ENCODE measurements at places on chromosomes 3 and 15.

- no peak for DNase-seq
These were observed 628.9 kb downstream of the FHIT start for GRCh38 chr3:60622349-60622748.

- no peak for DNase-seq
These were observed 10.8 kb downstream of the PLXND1 start for GRCh38 chr3:129595544-129596193.

GRCh38 chr15:65174509-65174908 lies 10.6 kb downstream of the CLPX start:
- DNase-seq, result no peak

DNA sequence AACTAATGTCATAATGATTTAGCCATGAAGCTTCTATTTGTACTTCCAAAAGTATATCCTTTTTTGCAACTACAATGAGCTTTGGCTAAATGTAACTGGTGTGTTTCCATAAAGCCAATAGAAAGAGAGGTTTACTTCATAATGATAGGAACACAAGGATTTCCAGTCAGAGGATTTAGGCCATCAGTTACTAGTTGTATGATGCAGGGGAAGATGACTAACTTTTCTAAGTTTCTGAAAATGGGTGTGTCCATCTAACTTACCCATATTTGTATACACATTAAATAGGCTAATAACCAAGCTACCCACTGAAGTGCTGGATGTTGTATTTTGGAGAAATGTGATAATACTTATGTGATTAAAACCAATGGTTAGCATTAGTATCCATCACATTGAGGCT lies 55.7 kb downstream of the SLC4A7 start:
- DNase-seq, result no peak

GRCh38 chr15:55774113-55774970 lies 31.4 kb upstream of the PRTG start:
- DNase-seq, result peak; percentile 9

- DNase-seq, result no peak
These were observed 79.8 kb upstream of the ACKR4 start for GRCh38 chr3:132517311-132517710.

DNA sequence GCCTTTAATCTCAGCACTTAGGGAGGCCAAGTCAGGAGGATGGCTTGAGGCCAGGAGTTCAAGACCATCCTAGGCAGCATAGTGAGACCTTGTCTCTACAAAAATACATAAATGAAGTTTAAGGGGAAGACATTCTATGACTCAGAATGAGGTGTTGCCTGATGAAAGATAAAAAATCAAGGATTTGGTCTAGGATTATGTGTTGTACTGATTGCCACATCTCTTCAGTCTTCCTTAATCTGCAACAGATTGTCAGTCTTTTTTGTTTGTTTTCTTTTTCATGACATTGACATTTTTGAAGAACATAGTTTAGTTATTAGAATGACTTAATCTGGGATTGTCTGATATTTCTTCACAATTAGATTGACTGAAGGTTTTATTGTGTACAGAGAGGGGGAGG lies 26.3 kb upstream of the DPPA4 start:
- DNase-seq, result no peak

DNA sequence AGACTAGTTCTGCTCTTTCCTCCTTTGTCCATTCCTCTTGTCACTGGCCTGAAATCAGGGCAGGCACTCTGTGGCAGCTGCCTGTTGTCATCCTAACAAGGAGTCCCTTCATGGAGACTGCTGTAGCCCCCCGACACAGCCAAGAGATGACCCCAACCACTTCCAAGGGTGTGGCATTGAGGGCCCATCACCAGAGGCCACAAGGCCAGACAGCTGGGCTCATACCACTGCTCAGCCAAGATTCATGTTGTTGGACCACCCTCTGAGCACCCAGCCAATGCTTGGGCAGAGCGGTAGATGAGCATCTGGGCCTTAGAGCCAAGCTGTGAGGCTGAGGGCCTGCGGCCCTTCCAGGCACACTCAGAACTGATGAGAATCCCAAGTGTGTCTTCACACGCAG lies 85.4 kb downstream of the EPHB1 start:
- DNase-seq, result no peak

GRCh38 chr3:28575746-28576613 lies 227.4 kb upstream of the AZI2 start:
- no peak for DNase-seq

DNA sequence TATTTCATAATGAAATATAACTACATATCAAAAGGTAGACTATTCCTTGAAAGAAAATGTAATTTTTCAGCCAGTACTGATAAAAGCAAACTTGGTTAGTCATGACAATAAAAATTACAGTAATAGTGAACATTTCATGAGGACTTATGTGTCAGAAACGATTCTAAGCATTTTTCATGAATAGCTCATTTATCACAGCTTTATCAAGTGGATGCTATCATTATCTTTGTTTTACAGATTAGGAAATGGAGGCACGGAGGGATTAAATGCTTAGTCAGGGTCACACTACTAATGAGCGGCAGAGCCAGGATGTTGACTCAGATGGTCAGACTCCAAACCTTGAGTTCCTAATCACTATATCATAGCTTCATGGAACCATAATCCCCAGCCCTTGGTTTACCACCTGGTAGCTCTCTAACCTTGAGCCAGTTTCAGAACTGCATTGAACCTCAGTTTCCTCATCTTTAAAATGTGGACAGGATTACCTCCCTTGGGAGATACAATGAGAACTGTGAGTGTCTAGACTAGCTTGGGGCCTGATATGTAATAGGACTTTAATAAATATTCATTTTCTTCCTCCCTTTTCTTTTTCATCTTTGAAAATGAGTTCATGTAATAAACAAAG lies 85.4 kb downstream of the TNIK start:
- DNase-seq, result no peak

- no peak for DNase-seq
These were observed 26.9 kb upstream of the WDR72 start for GRCh38 chr15:53786401-53786800.

DNA sequence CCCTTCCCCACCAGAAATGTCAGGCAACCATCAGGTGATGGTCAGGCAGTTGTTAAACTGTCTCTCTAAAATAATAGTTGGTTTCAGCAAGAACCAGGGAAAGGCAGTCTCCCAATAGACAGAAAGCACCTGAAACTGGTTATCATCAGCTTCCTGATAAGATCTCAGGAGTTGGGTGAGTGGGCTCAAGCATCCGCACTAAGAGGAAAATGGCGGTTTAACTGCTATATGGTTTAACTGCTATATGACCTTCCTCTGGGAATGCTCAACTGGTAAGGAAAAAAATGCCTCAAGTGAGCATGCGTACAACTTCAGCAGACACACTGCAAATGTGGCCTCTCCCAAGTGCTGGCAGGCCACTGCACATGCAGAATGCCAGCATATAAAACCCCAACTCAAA lies 240.8 kb upstream of the CMC1 start:
- DNase-seq, result no peak

- DNase-seq, result no peak
These were observed 51.5 kb downstream of the SST start for GRCh38 chr3:187618722-187619121.

DNA sequence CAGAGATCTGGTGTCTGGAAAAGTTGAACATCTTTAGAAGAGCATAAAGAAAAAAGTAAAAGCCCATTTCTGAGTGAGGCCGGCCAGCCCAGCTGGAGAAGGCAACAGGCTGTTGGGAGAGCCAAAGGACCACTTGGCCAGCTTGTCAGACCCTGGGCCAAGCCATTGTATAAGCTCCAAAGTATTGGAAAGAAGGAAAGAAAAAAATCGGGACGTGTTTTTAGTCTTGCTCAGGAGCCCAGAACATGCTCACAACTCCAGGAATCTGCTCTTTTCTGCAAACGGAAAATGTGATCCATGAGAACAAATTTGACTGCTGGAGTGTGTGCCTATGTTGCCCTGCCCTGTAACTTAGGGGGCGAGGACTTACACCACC lies 10.4 kb upstream of the CLPX start:
- DNase-seq, result no peak

- DNase-seq, result no peak
These were observed 36.6 kb downstream of the FAN1 start for GRCh38 chr15:30940359-30940758.

- DNase-seq, result no peak
These were observed 64.8 kb upstream of the ABHD2 start for GRCh38 chr15:89023311-89023961.

DNA sequence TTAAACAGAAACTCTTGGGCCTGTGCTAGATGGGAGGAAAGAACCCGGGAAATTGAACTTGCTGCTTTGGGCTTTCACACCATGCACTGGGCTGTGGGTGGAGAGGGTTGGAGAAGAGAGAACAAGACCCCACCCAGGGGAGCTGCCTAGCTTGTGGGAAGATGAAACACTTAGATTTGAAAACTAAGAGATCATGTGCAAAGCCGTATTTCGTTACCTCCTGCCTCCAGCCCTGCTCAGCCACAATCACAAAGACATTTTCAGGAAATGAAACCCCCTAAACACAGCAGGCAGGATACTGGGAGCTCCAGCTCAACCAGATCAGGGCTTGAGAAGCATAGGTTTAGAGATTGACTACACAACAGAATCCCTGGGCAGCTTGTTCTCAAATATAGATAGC lies 183.0 kb upstream of the C2CD4B start:
- DNase-seq, result no peak

- no peak for DNase-seq
These were observed 21.0 kb downstream of the LRRC31 start for GRCh38 chr3:169848741-169849140.

GRCh38 chr3:119437691-119438258 lies 25.6 kb downstream of the TMEM39A start:
- no peak for DNase-seq

GRCh38 chr15:70856884-70857561 lies 3.1 kb upstream of the LARP6 start:
- DNase-seq, result no peak

DNA sequence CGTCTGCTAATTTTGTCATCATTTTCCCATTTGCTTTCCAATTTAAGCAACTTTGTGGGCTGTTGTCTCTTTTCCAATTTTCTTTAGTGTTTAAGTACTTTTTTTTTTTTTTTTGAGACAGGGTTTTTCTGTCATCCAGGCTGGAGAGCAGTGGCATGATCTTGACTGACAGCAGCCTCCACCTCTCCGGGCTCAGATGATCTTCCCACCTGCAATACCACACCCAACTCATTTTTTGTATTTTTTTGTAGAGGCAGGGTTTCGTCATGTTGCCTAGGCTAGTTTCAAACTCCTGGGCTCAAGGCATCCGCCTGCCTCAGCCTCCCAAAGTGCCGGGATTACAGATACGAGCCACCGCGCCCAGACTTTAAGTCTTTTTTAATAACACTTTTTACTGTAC lies 26.2 kb upstream of the EIF4A2 start:
- no peak for DNase-seq

- no peak for DNase-seq
These were observed 478.2 kb upstream of the DPH6 start for GRCh38 chr15:36024031-36024688.

DNA sequence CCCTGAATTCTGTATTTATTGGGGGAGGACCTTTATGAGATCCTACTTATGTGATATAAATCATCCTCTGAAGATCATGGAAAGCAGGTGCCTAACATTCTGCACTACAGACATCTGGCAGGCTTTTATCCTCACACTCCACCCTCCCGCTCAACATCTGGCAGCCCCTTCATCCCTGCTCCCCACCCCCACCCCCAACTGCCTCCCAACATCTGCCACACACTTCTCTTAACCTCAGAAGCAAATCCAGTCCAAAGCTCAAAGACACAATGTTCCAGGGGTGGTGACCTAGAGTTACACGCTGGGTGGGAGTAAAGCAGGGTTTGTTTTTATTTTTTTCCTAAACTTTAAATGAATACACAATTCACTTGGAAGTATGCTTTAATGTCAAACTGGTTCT lies 184.5 kb upstream of the ATP11B start:
- no peak for DNase-seq

DNA sequence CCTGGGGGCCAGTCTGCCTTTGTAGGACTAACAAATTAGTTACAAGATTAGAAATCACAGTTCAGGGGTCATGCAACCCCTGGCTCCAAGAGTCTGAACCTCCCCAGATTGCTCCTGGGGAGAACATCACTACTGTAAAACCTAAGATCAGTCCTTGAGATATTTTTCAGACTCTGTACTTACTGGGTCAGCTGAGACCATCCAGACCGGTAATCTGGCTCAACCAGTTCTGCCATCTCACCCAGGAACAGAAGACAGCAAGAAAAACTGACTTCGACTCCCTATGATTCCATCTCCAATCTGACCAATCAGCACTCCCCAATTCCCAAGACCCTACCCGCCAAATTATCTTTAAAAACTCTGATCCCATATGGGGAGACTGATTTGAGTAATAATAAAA lies 47.5 kb downstream of the NMD3 start:
- DNase-seq, result no peak

DNA sequence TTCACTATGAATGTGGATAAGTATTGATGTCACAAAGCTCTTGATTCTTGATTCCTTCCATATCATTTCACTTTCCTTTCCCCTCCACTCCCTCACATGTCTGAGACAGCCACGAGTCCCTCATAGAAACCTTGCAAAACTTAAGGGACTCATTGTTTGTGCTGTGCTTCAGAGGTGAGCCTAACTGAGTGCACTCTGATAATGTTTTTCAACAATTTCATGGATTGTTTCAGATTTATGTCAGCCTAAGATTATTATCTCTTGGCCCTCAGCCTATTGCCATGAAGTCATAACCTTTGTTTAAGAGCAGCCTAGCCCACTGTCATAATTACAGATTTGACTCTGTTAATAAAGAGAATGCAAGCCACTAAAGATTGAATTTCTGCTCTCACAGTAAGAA lies 363.6 kb downstream of the MECOM start:
- no peak for DNase-seq

DNA sequence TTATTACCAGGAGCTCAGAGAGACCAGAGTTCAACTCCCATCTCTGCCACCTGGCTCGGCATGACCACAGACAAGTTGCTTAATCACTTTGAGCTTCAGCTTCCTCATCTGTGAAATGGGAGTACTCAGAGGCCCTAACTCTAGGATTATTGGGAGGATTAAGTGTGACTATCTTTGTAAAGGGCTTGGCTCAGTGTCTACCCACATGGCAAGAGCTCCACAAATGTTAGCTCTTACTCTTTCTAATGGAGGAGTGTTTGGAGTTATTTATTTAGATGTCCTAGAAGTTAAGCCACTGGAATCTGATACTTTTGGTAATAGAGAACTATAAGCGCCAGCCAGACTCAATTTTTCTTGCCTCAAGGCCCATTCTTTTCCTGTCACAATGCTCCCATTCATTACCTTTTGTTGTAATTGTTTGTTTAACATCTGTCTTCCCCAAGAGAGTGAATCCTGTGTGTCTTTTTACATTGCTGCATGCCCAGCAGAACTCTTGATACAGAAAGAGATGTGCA lies 12.3 kb upstream of the LMCD1 start:
- no peak for DNase-seq

Data from CD4-positive, alpha-beta memory T cell (primary cell).